Esophagus squamous epithelium (tissue), 5 donors: ENCODE measurements at places on chromosomes 5 and 9.

GRCh38 chr5:1107167-1108022 lies 4.5 kb downstream of the SLC12A7 start:
- DNase-seq: no peak

DNA sequence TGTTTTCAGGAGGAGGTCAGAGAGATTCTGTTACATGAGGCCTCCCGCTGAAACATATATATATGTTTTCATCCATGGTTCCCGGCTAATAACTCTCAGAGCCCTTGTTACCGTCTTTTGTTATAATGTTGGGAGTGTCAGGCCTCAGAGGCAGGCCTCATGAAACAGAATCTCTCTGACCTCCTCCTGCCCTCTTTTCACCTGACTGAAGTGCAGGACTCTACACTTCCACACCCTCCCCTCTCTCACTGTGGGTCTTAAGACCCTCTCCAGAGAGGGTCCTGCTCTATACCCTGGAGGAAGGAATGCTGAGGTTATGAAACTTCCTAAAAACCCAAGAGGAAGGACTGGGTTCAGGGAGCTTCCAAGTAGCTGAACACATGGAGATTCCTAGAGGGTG lies 28.5 kb upstream of the PTGER4 start:
- no peak for DNase-seq

GRCh38 chr5:151598549-151598948 lies 7.4 kb upstream of the FAT2 start:
- DNase-seq: no peak

DNA sequence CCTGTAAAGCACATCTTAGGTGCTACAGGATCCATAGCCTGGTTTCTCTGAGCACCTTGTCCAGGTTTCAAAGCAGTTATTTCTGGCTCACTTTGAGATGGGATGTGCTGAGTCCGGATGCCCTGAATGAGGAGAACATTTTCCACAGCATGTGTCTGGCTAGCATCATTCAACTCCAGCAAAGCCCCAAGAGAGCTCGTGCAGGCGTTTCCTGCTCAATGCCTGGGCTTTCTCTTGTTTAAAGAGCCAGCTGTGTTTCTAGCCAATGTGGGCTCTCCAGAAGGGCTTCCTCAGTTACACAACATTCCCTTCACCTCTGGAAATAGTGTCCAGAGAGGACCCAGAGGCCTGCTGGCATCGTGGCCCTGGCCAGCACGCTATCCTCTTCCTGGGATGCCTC lies 411.7 kb downstream of the DMAC1 start:
- DNase-seq: no peak

GRCh38 chr5:177370488-177371119 lies 12.9 kb downstream of the RGS14 start:
- DNase-seq: no peak

GRCh38 chr5:90307782-90308181 lies 101.8 kb downstream of the CETN3 start:
- DNase-seq: no peak

DNA sequence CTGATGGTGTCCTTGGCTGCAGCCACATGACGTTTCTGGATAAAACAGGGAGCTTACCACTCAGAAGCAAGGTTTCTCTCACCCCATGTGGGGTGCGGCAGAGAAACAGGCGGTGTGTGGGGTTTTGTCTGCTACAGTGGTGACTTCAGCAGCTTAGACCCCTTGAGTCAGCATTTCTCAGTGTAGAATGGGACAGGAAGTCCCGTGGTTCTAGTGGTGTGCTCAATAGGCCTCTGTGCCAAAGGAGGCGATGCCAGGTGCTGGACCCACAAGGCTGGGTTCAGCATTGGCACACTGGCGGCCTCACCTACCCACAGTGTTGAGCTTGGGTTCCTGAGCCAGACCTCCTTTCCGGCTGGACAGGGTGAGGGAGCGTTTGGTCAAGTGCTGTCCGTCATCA lies 125.2 kb upstream of the SMIM23 start:
- no peak for DNase-seq

GRCh38 chr9:134341306-134341705 lies 15.1 kb downstream of the RXRA start:
- no peak for DNase-seq

- no peak for DNase-seq
These were observed 17.6 kb upstream of the SETX start for GRCh38 chr9:132372177-132373095.

DNA sequence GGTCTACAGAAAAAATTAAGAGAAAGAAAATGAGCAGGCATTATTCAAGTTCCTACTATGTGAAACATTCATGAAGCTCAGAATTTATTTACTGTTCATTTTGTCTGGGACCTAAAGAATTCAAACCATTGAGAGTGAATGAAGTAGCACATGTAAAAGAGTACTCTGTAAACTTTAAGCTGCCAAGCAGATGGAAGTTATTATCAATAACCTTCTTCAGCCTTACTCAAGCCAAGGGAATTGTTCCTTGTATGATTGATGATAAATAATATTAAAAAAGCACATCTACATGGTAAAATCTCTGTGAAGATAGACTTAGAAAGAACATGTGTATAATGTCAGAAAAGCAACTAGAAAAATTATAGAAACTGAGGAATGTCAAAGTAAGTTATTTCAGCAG lies 17.8 kb upstream of the GLIS3 start:
- no peak for DNase-seq

DNA sequence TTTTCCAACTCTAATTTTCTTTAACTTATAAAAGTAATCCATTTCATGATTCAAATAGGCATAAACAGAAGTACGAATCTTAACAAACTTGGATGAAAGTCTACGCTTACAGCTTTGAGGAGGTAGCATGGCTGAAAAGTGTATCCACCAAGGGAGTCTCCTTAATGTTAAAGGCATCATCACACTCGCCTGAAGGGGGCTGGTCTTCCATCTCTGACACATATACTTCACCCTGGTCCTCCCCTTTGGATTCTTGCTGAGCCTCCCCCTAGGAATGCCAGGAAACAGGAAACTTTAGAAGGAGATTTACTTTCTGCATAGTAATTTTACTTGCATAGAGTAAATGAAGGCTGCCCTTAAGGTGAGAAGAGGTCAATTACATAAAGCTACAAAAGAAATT lies 10.3 kb upstream of the NME5 start:
- DNase-seq: no peak

DNA sequence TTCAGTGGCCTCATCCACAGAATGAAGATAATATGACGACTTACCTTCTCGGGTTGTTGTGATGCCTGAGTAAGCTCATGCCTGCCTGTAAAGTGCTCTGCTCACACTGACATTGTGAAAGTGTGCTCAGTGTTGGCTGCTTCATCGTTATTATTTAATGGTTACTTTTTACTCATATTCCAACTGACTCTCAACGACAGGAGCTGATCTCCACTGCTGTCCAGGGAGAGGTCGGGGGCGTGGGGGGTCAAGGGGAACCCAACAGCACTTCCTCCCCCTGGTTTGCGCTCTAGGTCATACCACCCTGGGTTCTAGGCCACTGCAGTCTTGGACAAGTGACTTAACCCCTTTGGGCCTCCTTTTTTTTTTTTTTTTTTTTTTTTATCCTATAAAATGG lies 52.9 kb upstream of the ANGPTL2 start:
- no peak for DNase-seq

DNA sequence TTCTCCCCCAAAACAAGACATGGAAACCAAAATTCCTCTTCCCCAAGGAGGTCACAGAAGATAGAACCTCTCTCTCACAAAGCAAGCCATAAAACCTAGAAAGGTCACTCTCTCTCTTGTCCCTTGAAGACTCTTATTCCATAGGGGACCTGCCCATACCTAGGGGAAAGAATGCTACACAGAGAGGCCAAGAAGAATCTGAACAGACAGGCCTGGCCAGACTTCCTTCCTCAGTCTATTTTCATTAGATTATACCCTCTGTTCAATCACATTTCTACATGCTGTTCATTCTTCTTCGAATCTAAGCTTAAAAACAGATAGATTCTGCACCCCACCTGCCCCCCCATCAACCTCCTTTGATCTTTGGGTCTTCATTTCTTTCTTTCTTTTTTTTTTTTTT lies 206.8 kb downstream of the TLE4 start:
- DNase-seq: no peak

- no peak for DNase-seq
These were observed 16.8 kb downstream of the KLF4 start for GRCh38 chr9:107472581-107473340.

DNA sequence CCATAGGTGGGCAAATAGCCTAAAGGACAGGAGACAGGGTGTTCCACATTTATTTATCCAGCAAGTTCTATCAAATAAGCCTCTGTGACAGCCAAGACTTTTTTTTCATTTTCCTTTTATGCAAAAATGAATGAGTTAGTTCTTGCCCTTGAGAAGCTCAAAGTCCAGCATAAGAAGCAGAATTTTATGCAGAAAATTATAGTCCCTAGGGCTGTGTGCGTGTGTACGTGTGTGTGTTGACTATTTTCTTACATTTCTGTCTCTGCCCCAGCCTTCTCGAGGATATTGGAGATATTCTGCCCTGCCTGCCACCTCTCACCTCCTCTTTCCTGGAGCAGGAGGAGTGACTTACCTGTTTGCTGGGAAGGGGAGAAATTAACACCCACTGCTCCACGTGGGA lies 221.9 kb downstream of the SREK1 start:
- DNase-seq: no peak
